ENCODE measurements at places on chromosomes 16 and 17. TPM values are rescaled to one million over a fixed set of nuclear protein-coding genes. Genes with fewer than 3 reads are reported as not detected.

The RRAD gene
- total RNA-seq = 0.65 TPM

The CTF1 gene
- total RNA-seq = 0.43 TPM

The PRM2 gene
- total RNA-seq = not detected

The HERPUD1 gene
- total RNA-seq = 159 TPM

The CCL23 gene
- total RNA-seq = not detected

The GSE1 gene
- 15.3 TPM for total RNA-seq

GRCh38 chr17:48546924-48547807, 2.3 kb upstream of the HOXB2 start:
- peak; percentile 25 for DNase-seq
- H3K27me3 ChIP-seq = peaks cover 15% of the 10 kb centered on the region
- H3K27ac ChIP-seq = peak overlapping the region; percentile 85
- H3K36me3 ChIP-seq = peaks cover 9% of the 10 kb centered on the region
- peak overlapping the region; percentile 67 for H3K4me3 ChIP-seq

DNA sequence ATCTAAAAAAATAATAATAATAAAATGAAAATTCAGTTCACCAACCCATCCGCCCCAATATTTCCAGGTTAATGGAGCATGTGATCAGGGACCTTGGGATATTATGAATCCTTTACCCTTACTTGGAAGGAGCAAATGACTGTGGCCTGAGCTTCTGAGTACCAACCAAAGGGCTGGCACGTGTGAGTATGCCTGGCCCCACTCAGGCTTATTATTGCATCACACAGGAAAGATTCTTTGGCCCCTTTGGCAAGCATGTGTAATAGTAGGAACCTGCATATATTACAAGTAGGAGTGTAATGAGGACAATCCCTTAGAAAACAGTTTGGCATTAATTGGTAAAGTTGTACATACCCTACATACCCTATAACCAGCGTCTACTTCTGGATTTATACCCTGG, 7.2 kb upstream of the C17orf78 start:
- H3K27ac ChIP-seq = no peak overlapping the region
- H3K27me3 ChIP-seq = no peaks in the 10 kb centered on the region
- no peak overlapping the region for H3K4me3 ChIP-seq
- no peak for DNase-seq

- no peak overlapping the region for H3K27ac ChIP-seq
- no peaks in the 10 kb centered on the region for H3K4me1 ChIP-seq
- H3K4me3 ChIP-seq = no peak overlapping the region
- H3K27me3 ChIP-seq = no peaks in the 10 kb centered on the region
- DNase-seq = no peak
- no peaks in the 10 kb centered on the region for H3K36me3 ChIP-seq
Observed at GRCh38 chr17:70190959-70191805, 21.9 kb downstream of the KCNJ2 start.

- H3K27me3 ChIP-seq = no peaks in the 10 kb centered on the region
- no peak overlapping the region for H3K27ac ChIP-seq
- no peak overlapping the region for H3K4me3 ChIP-seq
- DNase-seq = no peak
- H3K36me3 ChIP-seq = no peaks in the 10 kb centered on the region
Observed at GRCh38 chr16:4016005-4016352, 100.3 kb downstream of the ADCY9 start.

DNA sequence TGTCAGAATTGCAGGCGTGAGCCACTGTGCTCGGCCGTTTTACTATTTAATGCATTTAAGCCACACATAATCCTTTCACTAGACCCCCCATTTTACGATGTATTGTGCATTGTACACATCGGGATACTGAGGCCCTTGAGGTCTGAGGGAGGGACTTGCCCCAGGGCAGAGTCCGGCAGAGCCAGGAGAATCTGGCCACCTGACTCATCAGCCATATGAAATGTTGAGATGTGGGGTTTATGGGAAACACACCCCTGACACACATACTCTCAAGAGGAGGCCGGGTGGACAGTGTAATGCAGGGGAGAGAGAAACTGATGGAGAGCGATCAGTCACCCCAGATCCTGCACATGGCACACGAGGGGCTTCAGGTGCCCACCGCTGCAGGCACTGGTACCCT, 196.6 kb downstream of the ZNF423 start:
- no peaks in the 10 kb centered on the region for H3K4me1 ChIP-seq
- DNase-seq = no peak
- no peak overlapping the region for H3K27ac ChIP-seq
- H3K4me3 ChIP-seq = no peak overlapping the region

- no peaks in the 10 kb centered on the region for H3K27me3 ChIP-seq
- H3K27ac ChIP-seq = no peak overlapping the region
- H3K36me3 ChIP-seq = peaks cover 5% of the 10 kb centered on the region
- no peak for DNase-seq
- H3K4me1 ChIP-seq = no peaks in the 10 kb centered on the region
Observed at GRCh38 chr16:1791256-1791942, 2.1 kb downstream of the IGFALS start.

DNA sequence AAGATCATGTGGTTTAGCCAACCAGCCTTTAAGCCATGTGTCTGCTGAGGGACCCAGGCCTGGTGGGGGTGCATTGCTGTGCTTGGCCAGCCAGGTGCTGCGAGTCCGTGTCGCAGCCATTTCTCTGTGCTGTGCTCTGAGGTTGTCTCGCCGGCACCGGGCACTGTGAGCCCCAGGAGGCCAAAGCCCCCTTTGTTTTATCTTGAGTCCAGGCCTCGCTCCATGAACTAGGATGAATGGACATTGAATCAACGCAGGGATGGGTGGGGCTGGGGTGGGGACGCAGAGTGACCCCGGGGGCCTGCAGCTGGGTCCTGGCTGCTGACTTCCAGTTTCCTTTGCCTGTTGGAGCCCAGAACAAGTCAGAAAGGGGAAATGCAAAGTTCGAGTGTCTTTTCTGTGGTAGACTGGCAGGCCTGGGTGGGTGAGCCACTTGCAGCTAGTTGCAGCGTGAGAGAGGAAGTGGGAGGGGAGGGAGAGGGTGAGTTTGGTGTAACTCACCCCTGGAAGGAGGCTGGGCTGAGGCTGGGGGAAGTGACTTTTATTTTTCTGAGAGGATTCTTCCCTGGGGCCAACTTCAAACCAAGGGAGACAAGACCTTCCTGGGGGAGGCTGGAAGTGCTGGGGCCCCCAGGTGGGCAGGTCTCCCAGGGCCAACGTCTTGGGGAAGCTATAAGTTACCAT, 324.7 kb downstream of the SEC14L1 start:
- no peaks in the 10 kb centered on the region for H3K27me3 ChIP-seq
- peaks cover 89% of the 10 kb centered on the region for H3K4me1 ChIP-seq
- peaks cover 59% of the 10 kb centered on the region for H3K36me3 ChIP-seq
- peak; percentile 90 for DNase-seq
- H3K27ac ChIP-seq = peak overlapping the region; percentile 86
- peak overlapping the region; percentile 68 for H3K4me3 ChIP-seq

GRCh38 chr16:54954220-54954619, 23.6 kb downstream of the IRX5 start:
- H3K4me3 ChIP-seq = no peak overlapping the region
- H3K27ac ChIP-seq = no peak overlapping the region
- DNase-seq = no peak
- H3K4me1 ChIP-seq = no peaks in the 10 kb centered on the region

GRCh38 chr16:14125000-14125681, 54.0 kb downstream of the MRTFB start:
- H3K36me3 ChIP-seq = peaks cover 12% of the 10 kb centered on the region
- no peak for DNase-seq
- H3K4me1 ChIP-seq = no peaks in the 10 kb centered on the region
- H3K4me3 ChIP-seq = no peak overlapping the region
- H3K27ac ChIP-seq = no peak overlapping the region

- H3K27me3 ChIP-seq = peaks cover 13% of the 10 kb centered on the region
- peaks cover 7% of the 10 kb centered on the region for H3K36me3 ChIP-seq
- H3K4me3 ChIP-seq = no peak overlapping the region
- no peak for DNase-seq
- H3K4me1 ChIP-seq = peaks cover 28% of the 10 kb centered on the region
Observed at GRCh38 chr16:3155972-3156371, 21.1 kb downstream of the ZNF213 start.

GRCh38 chr16:85005285-85006069, 5.9 kb downstream of the ZDHHC7 start:
- no peak overlapping the region for H3K27ac ChIP-seq
- DNase-seq = no peak
- H3K4me3 ChIP-seq = no peak overlapping the region
- no peaks in the 10 kb centered on the region for H3K27me3 ChIP-seq

DNA sequence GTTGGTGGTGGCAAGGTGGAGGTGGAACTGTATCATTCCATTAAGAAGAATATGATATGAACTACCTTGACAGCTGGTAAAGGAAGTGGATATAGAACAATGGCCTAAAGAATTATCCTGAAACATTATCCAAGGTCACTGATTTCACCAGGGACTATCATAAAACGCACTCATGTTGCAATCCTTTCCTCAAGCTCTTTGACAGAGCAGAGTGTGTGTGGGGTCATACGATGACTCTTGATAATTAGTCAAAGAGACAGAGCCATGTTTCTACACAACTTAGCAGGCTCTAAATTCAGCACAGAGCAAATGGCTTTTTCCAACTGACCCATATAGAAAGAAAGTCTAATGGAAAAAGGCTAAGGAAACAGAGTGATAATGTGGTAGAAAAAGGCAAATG, 126.4 kb upstream of the ANKFN1 start:
- no peaks in the 10 kb centered on the region for H3K36me3 ChIP-seq
- peaks cover 6% of the 10 kb centered on the region for H3K27me3 ChIP-seq
- no peak overlapping the region for H3K27ac ChIP-seq
- H3K4me1 ChIP-seq = peaks cover 8% of the 10 kb centered on the region
- no peak overlapping the region for H3K4me3 ChIP-seq

DNA sequence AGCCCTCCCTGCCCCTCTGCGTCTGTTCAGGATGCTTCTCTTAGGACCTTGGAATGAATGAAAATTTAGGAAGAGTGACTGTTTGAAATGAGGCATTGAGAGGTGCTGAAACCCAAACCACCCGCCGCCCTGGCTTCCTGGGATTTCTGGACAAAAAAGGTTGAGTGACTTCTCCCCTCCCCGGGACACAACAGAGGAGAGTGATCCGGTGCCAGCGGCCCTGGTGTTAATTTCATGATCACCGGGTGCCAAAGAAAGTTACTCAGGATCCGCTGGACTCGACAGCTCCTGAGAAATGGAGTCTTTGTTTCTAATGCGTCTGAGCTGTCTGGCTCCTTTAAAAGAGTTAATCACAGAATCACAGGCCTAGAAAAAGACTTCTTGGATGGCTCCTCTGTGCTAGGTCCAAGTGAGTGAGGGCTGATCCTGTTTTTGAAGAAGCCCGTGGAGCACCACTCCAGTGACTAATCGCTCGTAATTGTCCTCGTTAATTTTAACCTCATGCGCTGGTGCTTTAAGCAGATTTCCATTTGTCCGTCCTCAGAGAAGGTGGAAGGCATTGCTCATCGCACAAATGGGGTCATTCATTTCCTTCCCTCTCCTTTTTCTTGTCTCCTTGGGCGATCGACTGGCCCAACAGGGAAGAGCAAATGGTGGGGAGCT, 144.4 kb upstream of the ZFHX3 start:
- no peak overlapping the region for H3K4me3 ChIP-seq
- DNase-seq = no peak
- H3K27me3 ChIP-seq = no peaks in the 10 kb centered on the region
- H3K36me3 ChIP-seq = no peaks in the 10 kb centered on the region
- no peak overlapping the region for H3K27ac ChIP-seq

GRCh38 chr16:67208154-67208896, 9.4 kb downstream of the ELMO3 start:
- no peak overlapping the region for H3K27ac ChIP-seq
- no peaks in the 10 kb centered on the region for H3K27me3 ChIP-seq
- no peak for DNase-seq
- H3K4me1 ChIP-seq = no peaks in the 10 kb centered on the region

- H3K27ac ChIP-seq = peak overlapping the region; percentile 56
- peak; percentile 79 for DNase-seq
- H3K4me1 ChIP-seq = peaks cover 53% of the 10 kb centered on the region
- peaks cover 50% of the 10 kb centered on the region for H3K36me3 ChIP-seq
Observed at GRCh38 chr16:19696328-19696727, 21.7 kb downstream of the KNOP1 start.

DNA sequence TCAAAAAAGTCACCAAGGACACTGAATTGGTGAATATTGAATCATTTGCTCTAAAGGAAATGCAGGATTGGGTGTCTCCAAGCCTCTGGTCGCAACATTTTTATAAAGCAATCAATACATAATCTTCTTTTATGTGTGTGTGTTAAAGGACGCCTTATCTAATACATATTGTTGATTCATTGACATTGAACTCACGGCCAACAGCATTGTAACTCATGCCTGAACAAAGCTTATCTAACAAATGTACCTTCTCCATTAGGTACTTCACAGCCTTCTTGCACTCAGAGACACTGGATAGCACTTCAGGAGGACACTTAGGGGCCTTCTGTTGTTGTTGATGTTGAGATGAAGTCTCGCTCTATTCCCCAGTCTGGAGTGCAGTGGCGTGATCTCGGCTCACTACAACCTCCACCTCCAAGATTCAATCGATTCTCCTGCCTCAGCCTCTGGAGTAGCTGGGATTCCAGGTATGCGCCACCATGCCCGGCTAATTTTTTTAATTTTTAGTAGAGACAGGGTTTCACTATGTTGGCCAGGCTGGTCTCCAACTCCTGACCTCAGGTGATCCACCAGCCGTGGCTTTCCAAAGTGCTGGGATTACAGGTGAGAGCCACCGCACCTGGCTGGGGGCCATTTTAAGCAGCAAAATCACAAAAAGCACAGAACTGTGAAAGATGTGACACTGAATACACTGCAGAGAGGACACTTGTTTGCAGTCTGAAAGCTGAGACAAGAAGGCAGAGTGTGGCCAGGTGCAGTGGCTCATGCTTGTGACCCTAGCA, 13.2 kb upstream of the PDXDC1 start:
- H3K4me3 ChIP-seq = no peak overlapping the region
- no peaks in the 10 kb centered on the region for H3K36me3 ChIP-seq
- H3K27me3 ChIP-seq = peaks cover 5% of the 10 kb centered on the region
- no peak for DNase-seq
- no peaks in the 10 kb centered on the region for H3K4me1 ChIP-seq

GRCh38 chr17:77036841-77037381, 103.9 kb upstream of the SEC14L1 start:
- DNase-seq = no peak
- H3K4me1 ChIP-seq = no peaks in the 10 kb centered on the region
- no peak overlapping the region for H3K27ac ChIP-seq
- H3K27me3 ChIP-seq = peaks cover 9% of the 10 kb centered on the region
- no peak overlapping the region for H3K4me3 ChIP-seq

GRCh38 chr17:65013613-65014391, 42.7 kb downstream of the GNA13 start:
- no peaks in the 10 kb centered on the region for H3K27me3 ChIP-seq
- peaks cover 64% of the 10 kb centered on the region for H3K4me1 ChIP-seq

DNA sequence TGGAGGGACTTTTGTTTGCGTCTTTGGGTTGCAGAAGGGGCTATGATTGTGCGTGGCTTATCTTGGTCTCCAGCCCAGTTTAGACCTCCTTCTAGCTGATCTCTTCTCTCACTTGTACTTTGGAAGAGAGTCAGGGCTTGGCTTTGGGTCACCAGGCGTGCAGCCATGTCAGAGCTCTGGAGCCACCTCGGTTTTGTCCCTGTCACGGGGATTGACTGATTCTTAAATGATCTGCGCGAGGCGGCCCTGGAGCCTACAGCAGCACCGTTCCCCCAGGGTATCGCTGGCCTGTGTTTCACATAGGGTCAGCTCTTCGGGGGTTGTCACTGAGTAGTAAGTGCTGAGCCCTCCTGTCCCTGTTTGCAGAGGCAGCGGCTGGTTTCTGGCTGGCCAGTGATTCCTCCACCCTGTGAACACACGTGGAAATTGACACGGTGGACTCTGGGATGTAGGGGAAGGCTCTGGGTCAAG, 209.8 kb upstream of the CHMP6 start:
- H3K27ac ChIP-seq = peak overlapping the region; percentile 87
- peaks cover 77% of the 10 kb centered on the region for H3K4me1 ChIP-seq
- no peaks in the 10 kb centered on the region for H3K27me3 ChIP-seq
- H3K36me3 ChIP-seq = peaks cover 15% of the 10 kb centered on the region
- DNase-seq = no peak

All from activated CD4-positive, alpha-beta memory T cell treated with anti-CD3 and anti-CD28 coated beads for 36 hours (primary cell).